ENCODE measurements at places on chromosomes 3 and 15.

DNA sequence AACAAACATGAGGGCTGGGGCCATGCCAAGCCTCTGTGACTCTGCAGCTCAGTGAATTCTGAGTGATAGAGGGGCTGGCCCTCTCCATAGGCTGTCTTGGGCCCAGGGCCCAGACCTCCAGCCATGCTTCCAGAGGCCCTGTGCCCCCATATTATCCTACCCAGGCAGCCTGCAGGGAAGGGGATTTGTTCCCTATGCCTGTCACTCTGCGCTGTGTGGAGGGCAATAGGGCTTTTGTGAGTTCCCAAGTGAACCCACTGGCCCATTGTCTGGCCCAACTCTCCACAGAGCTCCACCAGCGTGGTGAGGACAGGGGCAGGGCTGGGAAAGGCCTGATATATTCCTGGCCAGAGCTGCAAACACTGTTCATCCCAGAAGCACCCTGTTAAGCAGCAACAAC, 113.2 kb downstream of the EPHB1 start:
- no peak for DNase-seq

DNA sequence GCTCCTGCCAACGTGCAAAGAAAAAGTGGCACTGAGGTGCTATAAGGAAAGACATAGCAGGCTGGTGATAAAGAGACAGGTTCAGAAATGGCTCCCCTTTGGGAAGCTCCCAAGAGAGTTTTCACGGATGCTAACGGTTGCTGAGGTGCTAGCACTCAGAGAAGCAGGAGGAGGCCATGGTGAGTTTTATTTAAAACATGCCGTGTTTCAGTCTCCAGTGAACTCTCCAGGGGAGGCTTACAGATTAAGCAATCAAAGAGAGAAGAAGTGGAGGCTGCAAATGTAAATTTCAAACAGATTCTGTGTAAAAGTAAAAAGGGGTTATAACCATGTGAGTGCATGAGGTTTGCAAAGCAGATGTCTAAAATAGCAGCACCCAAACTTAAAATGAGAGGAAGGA, 346.2 kb downstream of the NTRK3 start:
- DNase-seq: no peak

DNA sequence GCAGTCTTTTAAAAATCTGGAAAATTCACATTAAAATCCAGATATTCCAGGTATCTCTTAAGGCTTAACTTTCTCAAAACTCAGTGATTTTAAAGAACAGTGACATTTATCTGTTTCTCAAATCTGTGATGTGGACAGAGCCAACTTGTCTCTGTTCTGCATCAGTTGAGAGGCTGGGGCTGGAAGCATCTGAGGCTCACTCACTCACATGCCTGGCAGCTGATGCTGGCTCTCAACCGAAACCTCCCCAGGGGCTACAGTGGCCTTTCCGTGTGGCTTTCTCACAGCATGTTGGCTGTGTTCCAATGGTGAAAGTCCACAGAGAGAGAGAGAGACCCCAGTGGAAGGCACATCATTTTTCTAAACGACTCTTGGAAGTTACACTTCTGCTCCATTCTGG, 53.5 kb downstream of the CEMIP start:
- no peak for DNase-seq

- DNase-seq: no peak
Observed at GRCh38 chr3:154314152-154314551, 10.1 kb downstream of the DHX36 start.

DNA sequence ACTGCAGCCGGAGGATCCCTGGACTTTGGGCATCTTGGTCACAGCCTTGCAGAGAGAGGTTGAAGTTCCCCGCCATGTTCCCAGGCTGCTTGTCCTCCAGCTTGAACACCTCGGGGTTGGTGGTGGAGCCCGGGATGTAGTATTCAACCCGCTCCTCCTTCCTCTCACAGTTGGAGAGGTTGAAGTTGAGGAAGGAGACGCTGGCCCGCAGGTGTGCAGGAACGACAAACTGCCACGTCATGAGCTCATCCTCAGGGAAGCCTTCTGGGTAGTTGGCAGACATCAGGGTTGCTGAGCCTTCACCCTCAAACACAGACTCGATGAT, 35.7 kb downstream of the CDCP1 start:
- DNase-seq: no peak

GRCh38 chr15:99442252-99442897, 123.4 kb upstream of the MEF2A start:
- peak; percentile 71 for DNase-seq

DNA sequence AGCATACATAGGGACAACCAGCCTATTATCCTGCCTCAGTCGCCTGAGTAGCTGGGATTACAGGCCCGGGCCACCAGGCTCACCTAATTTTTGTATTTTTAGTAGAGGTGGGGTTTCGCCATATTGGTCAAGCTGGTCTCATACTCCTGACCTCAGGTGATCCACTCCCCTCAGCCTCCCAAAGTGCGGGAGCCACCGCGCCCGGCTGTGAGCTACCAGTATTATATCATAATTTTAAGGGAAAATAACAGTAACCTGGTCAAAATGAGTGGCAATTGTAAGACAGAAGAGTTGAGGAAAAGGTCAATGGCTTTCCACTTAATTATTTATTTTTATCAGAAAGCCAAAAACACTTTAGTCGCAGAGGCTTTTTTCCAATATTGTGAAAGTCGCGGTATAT, 652.6 kb upstream of the BCHE start:
- no peak for DNase-seq

GRCh38 chr15:65795663-65796216, 3.6 kb upstream of the DENND4A start:
- no peak for DNase-seq

- DNase-seq: no peak
Observed at GRCh38 chr3:149625795-149626194, 32.0 kb downstream of the WWTR1 start.

DNA sequence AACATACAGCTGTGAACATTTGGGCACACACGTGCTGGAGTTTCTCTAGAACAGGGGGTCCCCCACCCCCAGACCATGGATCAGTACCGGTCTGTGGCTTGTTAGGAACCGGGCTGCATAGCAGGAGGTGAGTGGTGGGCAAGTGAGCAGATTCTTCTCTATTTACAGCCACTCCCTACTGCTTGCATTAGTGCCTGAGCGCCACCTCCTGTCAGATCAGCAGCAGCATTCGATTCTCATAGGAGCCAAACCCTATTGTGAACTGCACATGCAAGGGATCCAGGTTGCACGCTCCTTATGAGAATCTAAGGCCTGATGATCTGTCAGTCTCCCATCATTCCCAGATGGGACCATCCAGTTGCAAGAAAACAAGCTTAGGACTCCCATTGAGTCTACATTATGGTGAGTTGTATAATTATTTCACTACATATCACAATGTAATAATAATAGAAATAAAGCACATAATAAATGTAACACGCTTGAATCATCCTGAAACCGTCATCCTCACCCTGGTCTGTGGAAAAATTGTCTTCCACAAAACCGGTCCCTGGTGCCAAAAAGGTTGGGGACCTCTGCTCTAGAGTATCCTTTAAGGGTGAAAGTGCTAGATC, 25.8 kb downstream of the CHRM5 start:
- DNase-seq: peak; percentile 54

DNA sequence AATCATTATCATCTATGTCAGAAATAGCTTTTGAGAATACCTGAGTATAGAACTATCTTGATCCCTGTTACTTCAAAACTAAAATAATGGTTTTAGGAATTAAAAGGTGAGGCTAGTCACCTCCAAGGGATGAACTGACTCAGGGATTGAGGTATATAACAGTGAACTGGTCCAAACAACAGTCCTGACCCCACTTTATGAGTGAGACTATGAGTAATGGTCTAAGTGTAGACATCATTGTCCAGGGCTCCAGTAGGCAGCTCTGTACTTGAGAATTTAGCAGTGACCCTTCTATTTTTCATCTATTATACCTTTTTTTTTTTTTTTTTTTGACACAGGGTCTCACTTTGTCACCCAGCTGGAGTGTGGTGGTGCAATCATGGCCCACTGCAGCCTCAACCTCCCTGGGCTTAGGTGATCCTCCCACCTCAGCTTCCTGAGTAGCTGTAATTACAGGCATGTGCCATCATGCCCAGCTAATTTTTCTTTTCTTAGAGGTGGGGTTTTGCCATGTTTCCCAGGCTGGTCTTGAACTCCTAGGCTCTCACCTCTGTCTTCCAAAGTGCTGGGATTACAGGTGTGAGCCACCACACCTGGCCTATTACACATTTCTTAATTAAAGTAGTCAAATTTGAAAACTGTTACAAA, 36.3 kb downstream of the MLH1 start:
- DNase-seq: no peak

- DNase-seq: no peak
Observed at GRCh38 chr15:41921167-41921566, 27.3 kb upstream of the SPTBN5 start.

DNA sequence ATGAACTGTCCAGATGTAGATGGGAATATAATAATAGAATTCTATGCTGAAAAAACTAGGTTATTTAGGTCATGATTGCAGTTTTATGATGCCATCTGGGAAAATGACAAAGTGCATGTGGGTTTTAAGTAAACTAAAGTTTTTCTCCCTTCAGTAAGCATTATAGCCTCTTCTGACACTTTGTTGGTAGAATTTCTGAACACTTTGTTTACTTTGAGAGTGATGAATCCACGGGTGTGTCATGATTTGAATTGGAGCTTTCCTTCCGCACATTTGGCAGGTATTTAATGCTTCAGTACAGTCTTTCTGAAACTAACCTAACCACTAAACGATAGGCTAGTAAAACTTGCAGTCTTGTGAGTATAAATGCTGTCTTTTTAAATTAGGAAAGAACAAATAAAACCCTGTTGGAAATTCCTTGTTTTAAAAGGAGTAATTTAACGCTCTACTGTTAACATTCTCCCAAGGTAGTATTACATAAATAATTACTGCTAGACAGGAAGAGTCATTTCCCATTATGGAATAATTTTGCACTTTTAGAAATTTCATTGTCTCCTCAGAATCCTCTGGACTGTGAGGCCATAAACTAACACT, 7.0 kb downstream of the FILIP1L start:
- DNase-seq: no peak

- DNase-seq: no peak
Observed at GRCh38 chr15:32837935-32838334, 120.1 kb downstream of the GREM1 start.

GRCh38 chr3:186653984-186654383, 11.8 kb upstream of the HRG start:
- DNase-seq: no peak

DNA sequence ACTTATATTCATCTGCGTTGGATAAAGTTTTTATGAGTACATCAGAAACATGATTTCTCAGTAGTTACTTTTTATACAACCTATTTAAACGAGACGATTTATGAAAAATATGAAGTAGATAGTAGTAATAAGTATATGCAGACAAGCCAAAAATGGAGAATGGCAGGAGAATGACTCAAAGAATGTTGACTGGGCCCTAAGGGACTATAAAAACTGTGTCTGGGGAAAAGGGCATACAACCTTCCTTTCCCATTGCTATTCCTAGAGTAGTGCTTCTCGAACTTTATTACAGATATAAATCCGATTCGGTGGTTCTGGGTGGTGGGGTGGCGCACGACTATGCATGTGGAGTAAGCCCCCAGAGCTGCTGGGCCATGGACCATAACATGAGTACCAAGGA, 558.5 kb downstream of the FOXP1 start:
- DNase-seq: no peak

DNA sequence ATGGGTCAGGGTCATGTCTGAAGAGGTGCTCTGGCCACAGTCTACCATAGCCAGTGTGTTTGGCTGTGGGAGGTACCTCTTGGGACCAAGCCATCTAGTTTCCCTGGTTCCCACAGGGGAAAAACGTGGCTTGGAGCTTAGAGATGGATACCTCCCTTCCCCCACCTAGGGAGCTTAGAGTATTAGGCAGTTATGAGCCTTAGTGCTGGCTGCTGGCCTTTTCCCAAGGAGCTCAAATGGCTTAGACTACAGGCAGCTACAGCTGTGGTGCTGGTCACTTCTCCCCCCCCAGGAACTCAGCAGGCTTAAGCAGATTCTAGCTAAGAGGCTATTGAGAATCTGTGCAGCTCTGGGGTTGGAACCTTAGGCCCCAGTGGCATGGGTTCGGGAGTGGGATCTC, 591.2 kb downstream of the NSUN3 start:
- DNase-seq: no peak

DNA sequence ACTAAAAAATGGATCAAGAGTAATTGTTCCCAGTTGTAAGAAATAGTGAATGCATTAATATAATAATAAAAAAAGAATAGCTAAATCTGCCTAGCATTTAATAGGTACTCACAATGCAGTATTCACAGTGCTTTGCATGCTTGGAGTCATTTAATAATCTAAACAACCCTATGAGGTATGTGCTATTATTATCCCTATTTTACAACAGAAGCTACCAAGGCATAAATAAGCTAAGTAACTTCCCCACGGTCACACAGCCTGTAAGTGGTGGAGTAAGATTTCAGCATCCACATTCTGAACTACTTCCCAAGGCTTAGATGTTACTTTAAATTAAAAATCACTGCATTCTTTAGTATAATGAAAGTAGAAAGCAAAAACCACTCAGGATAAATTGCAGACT, 102.9 kb downstream of the PLCH1 start:
- no peak for DNase-seq

GRCh38 chr3:117101697-117102096, 392.1 kb downstream of the TUSC7 start:
- no peak for DNase-seq

GRCh38 chr3:126459763-126460127, 15.9 kb downstream of the ZXDC start:
- no peak for DNase-seq

DNA sequence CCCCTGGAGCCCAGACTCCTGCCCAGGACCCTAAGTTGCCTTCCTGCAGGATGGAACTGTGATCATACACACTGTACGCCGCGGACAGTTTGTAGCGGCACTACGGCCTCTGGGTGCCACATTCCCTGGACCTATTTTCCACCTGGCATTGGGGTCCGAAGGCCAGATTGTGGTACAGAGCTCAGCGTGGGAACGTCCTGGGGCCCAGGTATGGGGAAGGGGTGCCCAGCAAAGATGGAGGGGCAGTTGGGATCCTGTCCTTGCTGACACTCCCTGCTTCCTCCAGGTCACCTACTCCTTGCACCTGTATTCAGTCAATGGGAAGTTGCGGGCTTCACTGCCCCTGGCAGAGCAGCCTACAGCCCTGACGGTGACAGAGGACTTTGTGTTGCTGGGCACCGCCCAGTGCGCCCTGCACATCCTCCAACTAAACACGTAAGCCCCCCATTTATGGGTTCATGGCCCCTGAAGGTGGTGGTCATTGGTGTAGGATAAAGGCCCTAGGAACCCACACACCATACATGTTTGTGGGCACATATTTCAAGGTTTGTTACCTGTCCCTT, 28.8 kb downstream of the NBEAL2 start:
- no peak for DNase-seq

- DNase-seq: peak; percentile 18
Observed at GRCh38 chr3:59286791-59287531, 237.1 kb upstream of the CFAP20DC start.

DNA sequence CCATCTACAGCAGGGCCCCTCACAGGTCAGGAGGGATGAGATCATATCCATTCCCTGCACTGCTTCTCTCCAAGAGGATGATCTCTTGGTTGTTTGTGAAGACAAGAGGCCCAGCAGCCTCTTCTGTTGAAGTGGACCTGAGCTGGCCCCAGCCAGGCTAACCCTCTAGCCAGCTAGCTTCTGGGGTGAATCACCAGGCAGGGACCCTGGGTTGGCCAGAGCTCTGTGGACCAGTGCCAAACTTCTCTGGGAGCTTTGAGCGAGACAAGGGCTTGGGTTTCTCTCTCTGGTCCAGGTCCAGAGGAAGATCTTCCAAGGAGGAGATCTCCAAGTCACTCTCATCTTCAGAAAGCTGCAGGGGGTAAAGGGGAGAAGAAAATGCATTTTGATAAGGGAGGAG, 52.7 kb downstream of the CLDN18 start:
- peak; percentile 55 for DNase-seq

GRCh38 chr15:78921940-78922339, 22.9 kb downstream of the CTSH start:
- no peak for DNase-seq
